ENCODE measurements at places on chromosomes 13 and 19.

DNA sequence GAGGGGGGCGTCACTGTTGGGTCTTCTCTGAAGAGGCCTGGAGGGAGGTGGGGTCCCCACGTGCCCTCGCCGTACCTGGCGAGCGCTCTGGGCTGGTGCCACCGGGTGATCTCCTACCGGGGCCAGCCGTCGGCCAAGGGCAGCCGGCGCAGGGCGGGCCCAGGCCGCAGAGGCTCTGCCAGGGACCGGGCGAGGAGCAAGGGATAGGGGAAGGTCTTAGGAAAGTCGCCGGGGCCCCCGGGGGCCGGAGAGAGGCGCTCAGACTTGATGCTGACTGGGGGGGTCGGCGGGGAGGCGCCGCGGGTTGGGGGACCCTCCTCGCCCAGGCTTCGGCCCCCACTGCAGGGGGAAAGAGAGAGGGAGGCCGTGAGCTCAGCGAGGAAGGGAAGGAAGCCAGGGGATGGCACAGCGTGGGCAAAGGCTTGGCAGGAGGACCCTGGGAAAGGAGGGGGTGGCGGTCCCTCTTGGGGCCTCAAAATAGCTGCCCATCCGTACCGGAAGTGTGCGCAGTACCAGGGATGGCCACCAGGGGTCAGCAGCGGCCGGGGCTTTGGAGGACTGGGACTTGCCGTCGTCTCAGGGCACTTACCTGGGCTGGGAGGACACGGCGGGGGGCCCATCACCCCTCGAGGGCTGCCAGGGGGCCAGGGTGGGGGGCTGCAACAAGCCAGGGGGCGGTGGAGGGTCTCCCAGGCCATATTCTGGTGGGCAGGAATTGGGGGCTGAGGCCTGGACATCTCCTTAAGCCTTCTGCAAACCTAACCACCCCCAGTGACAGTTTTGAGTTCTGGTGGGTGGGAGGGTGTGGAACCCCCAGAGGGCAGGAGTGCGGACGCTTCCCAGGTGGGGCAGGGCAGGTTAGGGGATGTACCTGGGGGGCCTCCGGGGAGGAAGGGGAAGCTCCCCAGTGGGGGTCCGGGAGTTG, 7.7 kb upstream of the TMEM161A start:
- no peaks in the 10 kb centered on the region for H3K4me1 ChIP-seq
- no peak overlapping the region for H3K27ac ChIP-seq
- H3K27me3 ChIP-seq, result no peaks in the 10 kb centered on the region
- H3K4me3 ChIP-seq, result no peak overlapping the region
- DNase-seq, result peak; percentile 72

DNA sequence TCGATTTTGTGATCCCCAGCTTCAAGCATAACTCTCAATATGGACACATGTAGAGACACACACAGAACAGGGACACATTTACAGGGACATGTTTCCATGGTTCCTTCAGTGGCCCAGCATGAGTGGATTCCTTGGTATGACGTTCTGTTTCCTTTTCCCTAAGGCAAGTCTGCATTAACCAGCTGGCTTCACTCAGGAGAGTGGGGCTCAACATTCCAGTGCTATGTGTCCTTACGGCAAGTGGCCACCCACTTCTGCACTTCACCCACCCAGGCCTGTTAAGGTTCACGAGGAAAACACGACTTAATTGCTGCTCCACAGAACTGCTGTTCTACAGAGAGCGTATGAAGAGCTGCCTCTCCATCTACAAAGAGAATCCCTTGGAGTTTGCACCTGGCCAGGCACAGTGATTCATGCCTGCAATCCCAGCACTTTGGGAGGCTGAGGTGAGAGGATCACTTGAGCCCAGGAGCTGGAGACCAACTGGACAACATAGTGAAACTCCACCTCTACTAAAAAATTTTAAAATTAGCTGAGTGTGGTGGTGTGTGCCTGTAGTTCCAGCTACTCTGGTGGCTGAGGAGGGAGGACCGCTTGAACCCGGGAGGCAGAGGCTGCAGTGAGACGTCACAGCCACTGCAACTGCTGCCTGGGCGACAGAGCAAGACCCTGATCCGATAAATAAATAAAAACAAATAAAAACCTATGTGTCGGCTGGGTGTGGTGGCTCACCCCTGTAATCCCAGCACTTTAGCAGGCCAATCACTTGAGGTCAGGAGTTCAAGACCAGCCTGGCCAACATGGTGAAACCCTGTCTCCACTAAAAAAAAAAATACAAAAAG, 32.5 kb downstream of the BRD4 start:
- DNase-seq, result peak; percentile 37
- H3K4me1 ChIP-seq, result peaks cover 14% of the 10 kb centered on the region
- no peak overlapping the region for H3K27ac ChIP-seq
- H3K36me3 ChIP-seq, result no peaks in the 10 kb centered on the region

DNA sequence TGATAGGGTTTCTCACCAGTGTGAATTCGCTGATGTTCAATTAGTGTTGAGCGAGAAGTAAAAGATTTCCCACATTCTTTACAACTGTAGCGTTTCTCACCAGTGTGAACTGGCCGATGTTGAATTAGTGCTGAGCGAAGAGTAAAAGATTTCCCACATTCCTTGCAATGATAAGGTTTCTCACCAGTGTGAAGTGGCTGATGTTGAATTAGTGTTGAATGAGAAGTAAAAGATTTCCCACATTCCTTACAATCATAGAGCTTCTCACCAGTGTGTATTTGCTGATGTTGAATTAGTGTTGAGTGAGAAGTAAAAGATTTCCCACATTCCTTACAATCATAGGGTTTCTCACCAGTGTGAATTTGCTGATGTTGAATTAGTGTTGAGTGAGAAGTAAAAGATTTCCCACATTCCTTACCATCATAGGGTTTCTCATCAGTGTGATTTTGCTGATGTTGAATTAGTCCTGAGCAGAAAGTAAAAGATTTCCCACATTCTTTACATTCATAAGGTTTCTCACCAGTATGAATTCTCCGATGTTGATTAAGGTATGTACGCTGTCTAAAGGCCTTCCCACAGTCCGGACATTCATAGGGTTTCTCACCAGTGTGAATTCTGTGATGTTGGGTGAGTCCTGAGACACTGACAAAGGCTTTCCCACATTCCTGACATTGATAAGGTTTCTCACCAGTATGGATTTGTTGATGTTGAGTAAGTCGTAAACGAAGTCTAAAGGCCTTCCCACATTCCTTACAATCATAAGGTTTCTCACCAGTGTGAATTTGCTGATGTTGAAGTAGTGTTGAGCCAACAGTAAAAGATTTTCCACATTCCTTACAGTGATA, 24.0 kb downstream of the ZNF850 start:
- no peak overlapping the region for H3K27ac ChIP-seq
- DNase-seq, result peak; percentile 47
- H3K4me3 ChIP-seq, result peak overlapping the region; percentile 50
- H3K36me3 ChIP-seq, result peaks cover 37% of the 10 kb centered on the region

DNA sequence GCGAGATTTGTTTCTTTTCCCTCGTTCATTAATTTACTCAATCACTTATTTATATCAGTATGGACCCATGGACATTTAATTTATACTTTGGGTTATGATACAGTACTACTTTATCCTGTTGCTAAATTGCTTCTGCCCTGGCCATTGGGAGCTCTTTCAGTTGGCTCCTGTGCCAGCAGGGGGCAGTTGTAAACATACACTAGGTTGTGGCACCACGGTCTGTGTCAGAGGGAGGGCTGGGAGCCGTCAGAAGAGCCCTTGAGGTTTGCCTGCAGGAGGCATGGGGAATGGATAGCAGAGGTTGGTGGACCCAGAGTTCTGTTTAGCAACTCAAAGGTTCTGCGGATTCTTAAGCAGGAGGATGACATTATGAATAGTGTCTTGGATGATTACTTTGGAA, 94.3 kb downstream of the ERCC5 start:
- no peak overlapping the region for H3K27ac ChIP-seq
- H3K27me3 ChIP-seq, result no peaks in the 10 kb centered on the region
- H3K4me1 ChIP-seq, result no peaks in the 10 kb centered on the region
- no peaks in the 10 kb centered on the region for H3K36me3 ChIP-seq

- no peaks in the 10 kb centered on the region for H3K4me1 ChIP-seq
- no peak overlapping the region for H3K27ac ChIP-seq
- H3K36me3 ChIP-seq, result no peaks in the 10 kb centered on the region
- no peak overlapping the region for H3K4me3 ChIP-seq
- H3K27me3 ChIP-seq, result no peaks in the 10 kb centered on the region
- DNase-seq, result no peak
Observed at GRCh38 chr13:59061621-59062020, 1102.1 kb downstream of the DIAPH3 start.

DNA sequence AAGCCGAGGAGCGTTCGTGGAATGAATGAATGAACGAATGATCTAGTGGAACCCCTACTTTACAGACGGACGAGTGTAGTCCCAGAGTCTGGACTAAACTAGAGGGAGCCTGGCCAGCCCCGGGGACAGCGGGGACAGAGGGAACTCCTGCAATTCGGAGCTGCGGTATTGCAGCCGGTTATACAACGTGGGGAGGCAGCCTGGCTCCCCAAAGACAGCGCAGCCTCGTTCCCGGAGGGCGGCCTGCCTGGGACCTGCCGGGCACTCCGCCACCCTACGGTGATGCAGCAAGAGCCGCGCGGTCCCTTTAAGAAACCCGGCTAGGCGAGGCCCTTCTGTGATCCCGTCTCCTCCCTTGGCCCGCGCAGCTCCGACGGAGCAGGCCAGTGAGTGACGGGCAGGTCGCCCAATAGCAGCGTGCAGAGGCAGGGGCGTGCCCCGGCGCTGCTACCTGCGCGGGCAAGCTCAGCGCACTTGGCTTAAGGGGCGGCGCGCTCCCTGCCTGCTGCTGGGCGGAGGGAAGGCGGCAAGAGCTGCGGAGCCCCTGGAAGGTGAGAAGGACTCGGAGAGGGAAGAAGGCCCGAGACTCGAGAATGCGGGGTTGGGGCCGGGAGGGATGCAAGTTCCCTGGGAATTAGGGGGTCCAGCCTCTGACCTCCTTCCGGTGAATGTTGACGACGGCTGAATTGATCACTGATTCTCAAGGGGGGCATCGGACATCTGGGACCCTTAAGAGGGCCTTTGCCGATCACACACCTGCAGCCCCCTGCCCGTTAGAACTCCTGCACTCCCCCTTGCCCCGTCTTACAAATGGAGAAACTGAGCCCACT, at the start of gene ABCA7:
Gene ABCA7 (plus strand): TSS at position 462 of the 830 bp plus-strand sequence. CDS start 1,255 bp downstream, outside the sequence.
- peak; percentile 99 for DNase-seq
- no peaks in the 10 kb centered on the region for H3K27me3 ChIP-seq
- no peak within 1 kb of the TSS for H3K27ac ChIP-seq
- H3K4me1 ChIP-seq, result peaks cover 4% of the 10 kb centered on the region
- peaks cover 5% of the 10 kb centered on the region for H3K36me3 ChIP-seq
- peak within 1 kb of the TSS; percentile 59 for H3K4me3 ChIP-seq

DNA sequence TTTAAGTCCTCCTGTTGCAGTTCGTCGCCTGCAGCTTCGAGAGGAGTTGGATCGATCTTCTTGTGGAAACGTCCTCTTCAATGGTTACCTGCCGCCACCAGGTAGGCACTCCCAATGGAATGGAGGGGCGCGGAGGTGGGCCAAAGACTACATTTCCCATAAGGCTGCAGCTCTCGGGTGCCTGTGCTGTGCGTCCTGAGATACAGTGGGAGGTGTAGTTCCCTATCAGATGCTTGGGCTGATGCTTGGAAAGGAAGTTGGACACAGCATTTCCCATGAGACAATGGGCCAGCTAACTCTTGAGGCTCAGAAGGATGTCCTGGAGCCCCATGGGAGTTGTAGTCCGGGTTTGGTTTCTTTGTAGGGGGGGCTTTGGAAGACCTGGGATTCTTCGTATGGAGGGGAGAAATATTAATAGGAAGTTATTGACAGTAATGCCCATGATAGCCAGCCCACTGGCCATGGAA, 1.8 kb downstream of the SHKBP1 start:
- H3K4me1 ChIP-seq, result peaks cover 4% of the 10 kb centered on the region
- DNase-seq, result peak; percentile 96
- no peak overlapping the region for H3K4me3 ChIP-seq

- H3K4me1 ChIP-seq, result peaks cover 6% of the 10 kb centered on the region
- no peak for DNase-seq
- H3K27ac ChIP-seq, result no peak overlapping the region
Observed at GRCh38 chr19:18751571-18751970, 39.5 kb downstream of the COMP start.

- H3K4me1 ChIP-seq, result no peaks in the 10 kb centered on the region
- H3K27me3 ChIP-seq, result no peaks in the 10 kb centered on the region
- DNase-seq, result no peak
- no peak overlapping the region for H3K27ac ChIP-seq
Observed at GRCh38 chr13:91247768-91248167, 99.7 kb upstream of the MIR17HG start.

- H3K36me3 ChIP-seq, result no peaks in the 10 kb centered on the region
- no peaks in the 10 kb centered on the region for H3K27me3 ChIP-seq
- DNase-seq, result no peak
- H3K4me1 ChIP-seq, result no peaks in the 10 kb centered on the region
- no peak overlapping the region for H3K27ac ChIP-seq
Observed at GRCh38 chr13:35499196-35499662, 22.7 kb upstream of the MAB21L1 start.

- H3K27ac ChIP-seq, result no peak overlapping the region
- H3K27me3 ChIP-seq, result no peaks in the 10 kb centered on the region
- no peaks in the 10 kb centered on the region for H3K36me3 ChIP-seq
- DNase-seq, result peak; percentile 95
- peaks cover 1% of the 10 kb centered on the region for H3K4me1 ChIP-seq
Observed at GRCh38 chr19:45469132-45469944, 1.5 kb downstream of the FOSB start.

DNA sequence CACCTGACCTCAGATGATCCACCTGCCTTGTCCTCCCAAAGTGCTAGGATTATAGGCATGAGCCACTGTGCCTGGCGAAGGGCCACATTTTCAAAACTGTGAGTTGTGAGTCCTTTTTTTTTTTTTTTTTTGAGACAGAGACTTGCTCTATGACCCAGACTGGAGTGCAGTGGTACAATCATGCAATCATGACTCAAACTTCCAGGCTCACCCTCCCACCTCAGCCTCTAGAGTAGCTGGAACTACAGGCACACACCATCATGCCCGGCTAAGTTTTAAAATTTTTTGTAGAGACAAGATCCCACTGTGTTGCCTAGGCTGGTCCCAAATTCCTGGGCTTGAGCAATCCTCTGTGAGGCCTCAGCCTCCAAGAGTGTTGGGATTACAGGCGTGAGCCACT, 3.8 kb upstream of the MYPOP start:
- no peaks in the 10 kb centered on the region for H3K36me3 ChIP-seq
- no peaks in the 10 kb centered on the region for H3K27me3 ChIP-seq

DNA sequence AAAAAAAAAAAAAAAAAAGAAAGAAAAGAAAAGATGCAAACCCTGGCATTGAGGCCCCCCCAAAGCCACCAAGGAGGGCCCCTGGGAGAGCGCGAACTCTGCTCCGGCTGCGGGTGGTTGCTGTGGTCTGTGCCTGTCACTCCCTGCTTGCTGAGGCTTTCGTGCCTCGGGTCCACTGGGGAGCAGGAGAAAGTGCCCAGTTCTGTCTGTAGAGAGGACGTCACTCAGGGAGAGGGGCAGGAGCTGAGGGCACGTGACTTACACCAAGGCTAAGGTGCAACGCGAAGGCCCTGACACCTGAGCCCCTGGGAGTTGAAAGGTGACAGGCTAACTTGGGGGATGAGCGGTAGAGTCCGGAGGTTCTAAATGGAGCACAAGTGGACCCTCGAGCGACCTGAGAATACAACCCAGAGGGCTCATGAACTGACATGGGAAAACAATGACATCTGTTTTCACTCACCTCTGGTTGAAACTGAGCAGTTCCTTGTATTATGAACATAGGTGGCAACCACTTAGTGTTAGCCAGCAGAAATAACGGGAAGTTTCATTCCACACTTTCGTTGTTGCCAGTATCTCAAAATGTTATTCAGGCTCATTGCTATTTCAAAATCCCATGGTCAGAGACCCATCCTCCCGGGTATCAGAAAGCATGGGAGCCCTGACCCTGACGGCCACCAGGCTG, 69.2 kb upstream of the TM9SF2 start:
- H3K36me3 ChIP-seq, result no peaks in the 10 kb centered on the region
- H3K27ac ChIP-seq, result no peak overlapping the region
- no peaks in the 10 kb centered on the region for H3K4me1 ChIP-seq
- no peak overlapping the region for H3K4me3 ChIP-seq
- no peak for DNase-seq

Data from mesendoderm (in vitro differentiated cells).